ENCODE measurements at places on chromosomes 16 and 17.

DNA sequence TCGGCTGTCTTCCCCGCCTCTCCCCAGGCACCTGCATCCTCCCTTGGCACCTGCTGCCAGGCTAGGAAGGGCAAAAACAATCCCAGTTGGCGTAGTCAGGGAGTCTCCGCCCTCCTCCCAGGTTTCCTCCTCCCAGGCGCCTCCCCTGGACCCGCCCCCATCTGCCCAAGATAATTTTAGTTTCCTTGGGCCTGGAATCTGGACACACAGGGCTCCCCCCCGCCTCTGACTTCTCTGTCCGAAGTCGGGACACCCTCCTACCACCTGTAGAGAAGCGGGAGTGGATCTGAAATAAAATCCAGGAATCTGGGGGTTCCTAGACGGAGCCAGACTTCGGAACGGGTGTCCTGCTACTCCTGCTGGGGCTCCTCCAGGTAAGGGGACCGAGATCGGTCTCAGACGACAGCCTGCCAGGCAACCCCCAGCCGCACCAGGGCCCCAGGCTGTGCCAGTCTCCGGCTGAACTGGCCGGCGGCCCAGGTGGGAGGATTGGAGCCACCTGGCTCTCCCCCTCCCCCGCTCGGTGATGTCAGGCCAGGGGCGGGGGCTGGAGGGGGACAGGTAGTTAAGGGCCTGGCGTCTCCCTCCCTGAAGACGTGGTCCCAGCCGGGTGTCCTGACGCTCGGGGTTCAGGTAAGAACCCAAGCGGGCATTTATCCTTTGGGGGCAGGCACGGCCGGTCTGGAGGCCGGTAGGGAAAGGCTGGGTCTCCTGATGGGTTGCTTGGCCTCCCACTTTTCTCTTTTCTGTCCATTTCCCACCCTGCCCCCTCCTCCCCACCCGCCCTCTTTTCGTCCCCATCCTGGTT is at the start of gene GRB7:
Gene GRB7, plus strand, starts transcription at position 179 of the 808 bp plus-strand sequence. CDS start 4,364 bp downstream, outside the sequence.
- DNase-seq = no peak

GRCh38 chr17:50263331-50264262 is 10.7 kb upstream of the TMEM92 start:
- no peak for DNase-seq

GRCh38 chr17:9470171-9470570 is 105.4 kb downstream of the STX8 start:
- peak; percentile 75 for DNase-seq

DNA sequence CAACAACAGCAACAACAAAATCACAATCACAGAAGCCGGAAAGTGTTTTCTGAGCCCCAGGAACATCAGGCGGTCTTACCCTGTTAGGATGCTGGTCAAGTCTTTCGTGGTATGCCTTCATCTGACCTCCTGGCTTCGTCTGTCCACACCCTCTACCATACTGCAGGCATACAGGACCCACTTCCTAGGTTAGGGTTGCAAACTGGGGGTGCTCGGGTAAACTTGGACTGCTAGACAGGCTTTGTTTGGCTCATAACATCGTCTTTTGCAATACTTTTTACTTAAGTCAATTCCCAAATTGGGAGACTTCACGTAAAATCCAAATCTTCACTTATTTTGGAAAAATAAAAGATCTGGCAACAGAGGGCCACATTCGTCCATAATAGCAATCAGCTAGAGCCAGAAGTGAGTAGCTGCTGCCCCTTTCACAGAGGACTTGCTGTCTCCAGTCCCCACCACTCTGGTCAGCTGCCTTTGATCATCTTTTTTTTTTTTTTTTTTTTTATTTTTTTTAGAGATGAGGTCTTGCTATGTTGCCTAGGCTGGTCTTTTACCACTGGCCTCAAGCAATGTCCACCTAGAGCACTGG is 30.0 kb downstream of the CHD9 start:
- DNase-seq = no peak

DNA sequence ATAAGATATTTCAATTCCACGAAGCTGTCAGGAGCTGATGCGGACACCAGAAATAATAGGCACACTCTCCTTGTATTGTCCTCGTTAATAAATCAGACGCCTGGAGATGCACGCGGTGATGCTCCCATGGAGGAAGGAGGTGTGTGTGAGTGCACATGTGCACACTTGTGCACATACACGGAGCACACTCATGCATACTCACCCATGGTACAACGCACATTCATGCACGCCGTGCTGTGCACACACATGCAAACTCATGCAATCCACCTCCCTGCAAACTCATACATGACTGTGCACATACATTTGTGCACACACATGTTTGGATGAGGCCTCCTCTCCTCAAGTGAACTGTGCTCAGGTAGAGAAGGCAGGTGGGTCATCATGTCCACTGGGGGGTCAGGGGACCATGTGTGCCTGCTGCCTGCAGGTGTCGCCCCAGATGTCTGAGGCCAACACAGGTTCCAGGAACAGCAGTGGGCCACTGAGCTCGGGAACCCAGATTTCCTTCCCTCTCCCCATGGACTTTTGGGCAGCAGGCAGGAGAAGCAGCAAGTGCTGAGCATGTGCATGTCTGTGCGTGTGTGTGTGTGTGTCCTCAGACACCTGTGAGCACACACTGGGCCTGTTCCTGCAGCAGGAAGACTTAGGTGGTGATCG is 165.3 kb downstream of the SDK2 start:
- no peak for DNase-seq

- no peak for DNase-seq
Observed at GRCh38 chr16:23615805-23616204, 19.7 kb upstream of the NDUFAB1 start.

- DNase-seq = no peak
Observed at GRCh38 chr16:27894386-27894785, 169.1 kb downstream of the GSG1L start.

- peak; percentile 99 for DNase-seq
Observed at GRCh38 chr17:59892924-59893675, at the start of the genes RPS6KB1 and TUBD1. RPS6KB1 (plus strand) TSS chr17:59893121; CDS start chr17:59893185, 64 bp downstream. TUBD1 (minus strand) TSS chr17:59892943; CDS start chr17:59891002, 1,941 bp downstream.

DNA sequence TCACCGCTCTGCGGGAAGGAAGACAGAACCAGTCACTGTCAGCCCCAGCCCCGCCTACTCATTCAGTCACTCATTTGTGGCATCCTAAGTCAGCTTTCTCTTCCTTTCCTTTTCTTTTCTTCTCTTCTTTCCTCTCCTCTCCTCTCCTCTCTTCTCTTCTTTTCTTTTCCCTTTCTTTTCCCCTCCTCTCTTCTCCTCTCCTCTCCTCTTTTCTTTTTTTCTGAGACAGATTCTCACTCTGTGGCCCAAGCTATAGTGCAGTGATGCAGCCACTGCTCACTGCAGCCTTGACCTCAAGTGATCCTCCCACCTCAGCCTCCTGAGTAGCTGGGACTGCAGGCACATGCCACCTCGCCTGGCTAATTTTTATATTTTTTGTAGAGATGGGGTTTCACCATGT is 10.6 kb upstream of the KLHL36 start:
- DNase-seq = no peak

DNA sequence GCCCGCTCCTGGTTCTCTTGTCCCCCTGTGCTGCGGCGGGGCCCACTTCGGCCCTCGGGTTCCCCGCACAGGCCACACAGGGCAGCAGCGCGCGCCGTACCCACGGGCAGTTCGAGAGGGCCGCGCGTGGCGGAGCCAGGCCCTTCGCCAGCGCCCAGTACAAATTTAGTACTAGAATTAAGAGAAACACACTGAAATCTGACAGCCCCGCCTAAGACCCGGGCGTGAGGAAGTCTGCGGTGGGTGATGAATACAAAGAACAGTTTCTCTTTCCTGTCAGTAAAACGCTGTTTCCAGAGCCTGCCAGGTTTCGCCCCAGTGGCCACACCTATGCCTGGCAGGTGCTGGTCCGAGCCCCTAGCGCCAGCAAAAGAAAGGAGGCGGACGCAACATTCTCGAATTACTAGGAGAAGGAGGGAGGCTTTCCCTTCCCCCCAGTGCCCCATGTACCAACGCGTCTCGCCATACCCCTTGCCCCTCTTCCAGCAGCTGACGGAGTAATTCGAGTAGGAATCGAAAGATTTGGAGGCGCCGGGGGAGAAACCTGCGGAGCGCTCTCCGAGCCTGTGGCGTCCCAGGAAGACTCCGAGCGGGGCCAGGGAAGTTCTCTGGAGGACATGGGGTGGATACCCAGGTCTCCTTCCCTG is 591 bp upstream of the SLFN5 start:
- DNase-seq = peak; percentile 94

DNA sequence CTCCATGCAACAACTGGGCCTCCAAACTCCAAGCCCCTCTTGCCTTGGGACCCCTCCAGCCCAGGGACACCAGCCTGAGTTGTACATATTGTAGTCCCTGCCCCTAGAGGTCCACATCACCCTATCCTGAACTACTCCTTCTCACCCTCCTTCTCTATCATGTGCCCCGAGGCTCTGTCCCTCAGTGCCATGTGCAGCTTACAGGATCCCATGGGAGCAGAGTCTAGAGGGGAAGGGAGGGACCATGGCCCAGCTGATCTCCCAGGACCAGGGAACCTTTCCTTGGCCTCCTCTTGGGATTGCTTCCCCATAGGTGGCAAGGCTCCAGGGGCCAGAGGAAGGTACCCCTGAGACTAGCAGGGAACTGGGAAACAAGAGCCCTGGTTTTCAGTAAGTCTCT is 35.3 kb downstream of the TMEM132E start:
- no peak for DNase-seq

GRCh38 chr17:35740216-35740615 is 8.8 kb downstream of the RASL10B start:
- no peak for DNase-seq

- no peak for DNase-seq
Observed at GRCh38 chr17:78210111-78210510, 3.9 kb upstream of the BIRC5 start.

- no peak for DNase-seq
Observed at GRCh38 chr16:66434619-66435430, 7.7 kb downstream of the BEAN1 start.

DNA sequence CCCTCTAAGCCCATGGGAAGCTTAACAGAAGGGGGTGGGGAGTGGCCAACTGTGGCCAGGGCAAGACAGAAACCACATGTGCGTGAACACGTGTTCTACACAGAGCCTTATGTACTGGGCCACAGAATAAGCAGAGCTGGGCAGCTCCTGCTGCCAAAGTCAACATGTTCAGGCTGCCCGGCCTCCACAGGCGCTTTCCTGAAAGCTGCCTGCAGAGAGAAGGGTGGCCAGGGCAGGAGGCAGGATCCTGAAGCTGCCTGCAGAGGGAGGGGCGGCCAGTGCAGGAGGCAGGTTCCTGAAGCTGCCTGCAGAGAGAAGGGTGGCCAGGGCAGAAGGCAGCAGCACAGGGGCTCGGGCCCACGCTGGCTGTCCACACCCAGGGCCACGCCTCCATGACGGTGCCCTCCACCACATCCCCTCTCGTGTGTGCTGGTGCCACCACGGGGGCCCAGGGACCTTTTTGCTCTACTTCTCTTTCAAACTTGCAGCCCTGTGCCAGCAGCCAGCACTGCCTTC is 79.5 kb downstream of the ANKRD11 start:
- no peak for DNase-seq

DNA sequence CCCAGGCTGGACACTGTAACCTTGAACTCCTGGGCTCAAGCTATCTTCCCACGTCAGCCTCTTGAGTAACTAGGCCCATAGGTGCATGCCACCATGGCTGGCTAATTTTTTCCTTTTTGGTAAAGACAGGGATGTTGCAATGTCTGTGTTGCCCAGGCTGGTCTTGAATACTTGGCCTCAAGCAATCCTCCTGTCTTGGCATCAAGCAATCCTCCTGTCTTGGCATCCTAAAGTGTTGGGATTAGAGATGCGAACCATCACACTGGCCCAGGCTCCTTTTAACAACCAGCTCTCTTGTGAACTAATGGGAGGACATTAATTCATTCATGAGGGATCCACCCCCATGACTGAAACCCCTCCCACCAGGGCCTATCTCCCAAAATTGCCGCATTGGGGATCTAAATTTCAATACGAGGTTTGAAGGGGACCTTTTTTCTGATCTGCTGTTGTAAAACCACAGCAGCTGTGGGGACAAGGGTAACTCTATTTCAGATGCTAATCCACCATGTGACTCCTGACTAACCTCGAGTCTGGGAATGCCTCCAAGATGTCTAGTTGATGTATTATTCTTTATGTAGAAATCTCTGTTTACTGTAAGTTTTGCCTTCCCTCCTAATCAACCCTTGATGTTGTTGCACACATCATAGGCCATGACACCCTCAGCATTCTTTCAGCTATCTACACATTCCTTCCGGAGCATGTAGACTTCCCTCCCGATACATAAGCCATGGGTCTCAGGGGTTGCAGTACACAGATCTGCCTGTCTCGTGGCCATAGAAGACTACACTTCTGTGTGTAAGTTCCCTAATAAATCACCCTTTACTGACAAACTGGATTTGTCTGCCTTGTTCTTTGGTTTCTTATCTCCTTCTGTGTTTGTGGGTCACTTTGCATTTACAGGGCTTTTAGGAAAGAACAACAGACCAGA is 37.6 kb downstream of the RNF112 start:
- no peak for DNase-seq

DNA sequence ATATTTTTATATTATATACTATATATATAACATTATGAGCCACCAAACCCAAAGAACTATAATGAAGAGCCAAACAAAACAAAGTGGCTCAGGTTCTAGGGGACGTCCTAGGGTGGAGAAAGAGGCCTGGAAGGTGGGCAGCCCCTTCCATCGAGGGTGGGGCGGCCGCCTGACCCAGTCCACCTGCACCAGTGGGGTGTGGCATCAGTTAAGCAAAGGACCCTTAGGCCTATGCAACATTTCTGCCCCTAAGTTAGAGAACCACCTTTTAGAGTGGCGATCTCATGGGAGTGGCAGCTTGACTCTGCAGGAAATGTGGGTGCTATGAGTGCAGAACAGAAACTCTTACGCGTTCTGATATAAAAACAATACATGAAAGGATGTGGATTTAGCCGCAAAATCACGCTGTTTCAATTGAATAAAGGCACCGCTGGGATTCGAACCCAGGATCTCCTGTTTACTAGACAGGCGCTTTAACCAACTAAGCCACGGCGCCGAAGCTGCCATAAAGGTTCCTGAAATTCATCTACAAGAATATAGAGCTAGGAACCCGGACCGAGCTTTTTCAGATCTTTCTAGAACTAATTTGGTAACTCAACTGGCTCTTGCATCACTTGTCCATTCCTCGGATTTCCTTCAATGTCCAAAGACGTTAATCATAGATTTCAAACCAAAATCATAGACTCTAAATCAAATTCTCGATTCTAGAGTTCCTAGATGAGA is 15.6 kb upstream of the AURKB start:
- DNase-seq = peak; percentile 92

GRCh38 chr17:72008236-72008876 is 112.5 kb upstream of the SOX9 start:
- no peak for DNase-seq

DNA sequence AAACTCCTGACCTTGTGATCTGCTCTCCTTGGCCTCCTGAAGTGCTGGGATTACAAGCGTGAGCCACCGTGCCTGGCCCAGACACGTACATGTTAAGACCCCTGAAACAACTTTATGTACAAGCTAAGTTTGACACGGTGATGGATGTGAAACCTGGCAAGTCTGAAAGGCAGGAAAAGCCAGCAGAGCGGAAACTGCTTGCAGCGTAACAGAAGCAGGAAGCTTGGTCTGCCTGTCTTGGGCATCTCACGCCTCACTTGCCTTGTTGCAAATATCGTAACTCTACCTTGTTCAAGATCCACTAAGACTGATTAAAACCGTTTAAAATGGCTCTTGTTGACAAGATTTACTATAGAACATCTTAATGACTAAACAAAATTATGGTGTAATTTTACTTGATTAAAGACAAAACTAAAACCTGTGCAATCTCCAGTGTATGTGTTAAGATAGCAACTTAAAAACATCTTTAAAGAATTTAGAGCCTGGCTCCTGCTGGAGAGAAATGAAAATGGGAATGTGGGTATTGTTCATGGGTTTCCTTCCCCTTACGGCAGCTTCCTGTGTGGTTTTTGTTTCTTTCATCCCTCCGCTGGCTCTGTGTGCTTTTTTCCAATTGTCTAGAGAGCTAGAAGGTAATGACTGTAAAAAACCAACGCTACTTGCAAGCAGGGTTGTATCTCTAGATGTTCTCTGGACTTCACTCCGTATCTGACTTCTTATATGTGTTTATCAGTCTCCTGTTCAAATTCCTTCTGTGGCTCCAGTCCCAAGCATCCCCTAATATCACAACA is 477.6 kb downstream of the XYLT1 start:
- DNase-seq = peak; percentile 20
